HFFc6 (cell line): ENCODE measurements at places on chromosomes 11 and 22.

DNA sequence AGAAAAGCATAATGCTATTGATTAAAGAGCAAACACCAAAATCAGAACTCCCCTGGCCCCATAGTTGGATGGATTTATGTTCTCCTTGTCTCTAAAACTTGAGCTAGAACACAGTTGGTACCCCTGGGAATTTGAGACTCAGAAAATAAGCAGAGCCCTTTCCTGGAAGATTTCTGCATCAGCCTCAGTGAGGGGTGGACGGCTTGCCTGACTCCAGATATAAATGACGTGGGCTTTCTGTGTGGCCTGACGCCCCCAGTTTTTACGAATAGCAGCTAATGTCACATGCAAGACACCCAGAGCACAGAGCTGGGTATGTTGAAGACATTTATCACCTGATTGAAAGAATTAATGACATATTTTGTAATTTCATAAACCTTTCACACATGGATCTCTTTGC is 130.8 kb downstream of the TRIM29 start:
- H3K4me3 ChIP-seq: no peak overlapping the region
- no peak overlapping the region for H3K27ac ChIP-seq
- H3K36me3 ChIP-seq: no peaks in the 10 kb centered on the region
- H3K4me1 ChIP-seq: no peaks in the 10 kb centered on the region
- peaks cover 48% of the 10 kb centered on the region for H3K27me3 ChIP-seq
- DNase-seq: no peak

- peaks cover 3% of the 10 kb centered on the region; the same call in 1 of the 2 replicates for H3K27me3 ChIP-seq
- peaks cover 1% of the 10 kb centered on the region for H3K36me3 ChIP-seq
- DNase-seq: no peak
- H3K4me3 ChIP-seq: no peak overlapping the region
- no peaks in the 10 kb centered on the region for H3K4me1 ChIP-seq
These were observed 19.4 kb upstream of the ANO5 start for GRCh38 chr11:22173532-22173931.

- peaks cover 25% of the 10 kb centered on the region for H3K27me3 ChIP-seq
- H3K4me3 ChIP-seq: no peak overlapping the region
- no peaks in the 10 kb centered on the region for H3K36me3 ChIP-seq
- H3K4me1 ChIP-seq: peaks cover 19% of the 10 kb centered on the region
- no peak for DNase-seq
These were observed 83.5 kb upstream of the THY1 start for GRCh38 chr11:119506436-119506835.

DNA sequence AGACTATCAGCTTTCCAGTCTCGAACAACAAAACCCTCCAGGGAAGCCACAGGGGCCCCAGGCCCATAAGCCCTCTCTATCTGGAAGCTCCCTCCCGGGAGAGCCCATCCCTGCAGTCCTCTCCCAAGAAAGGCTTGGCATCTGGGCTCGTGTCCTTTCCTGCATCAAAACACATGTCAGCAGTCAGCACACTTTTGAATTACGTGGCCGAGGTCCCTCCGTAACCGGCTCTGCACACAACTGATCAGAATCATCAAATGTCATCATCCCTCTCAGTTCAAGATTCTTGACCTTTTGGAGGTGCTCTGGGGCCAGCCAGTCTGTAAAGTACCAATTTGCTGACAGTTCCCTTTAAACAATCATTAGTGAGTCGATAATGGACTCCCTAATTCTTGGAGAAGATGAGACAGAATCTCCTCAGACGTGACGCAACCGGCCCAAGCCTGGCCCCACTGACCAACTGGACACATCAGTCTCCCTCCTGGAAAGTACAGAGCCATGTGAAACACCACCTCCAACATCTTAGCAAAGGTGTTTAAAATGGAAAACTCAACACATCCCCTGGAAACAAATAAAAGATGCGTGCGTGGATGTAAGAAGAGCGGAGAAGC is 33.6 kb downstream of the MAFF start:
- H3K4me3 ChIP-seq: no peak overlapping the region
- DNase-seq: no peak
- peaks cover 2% of the 10 kb centered on the region for H3K27me3 ChIP-seq

GRCh38 chr11:827146-827896 is 398 bp upstream of the CRACR2B start:
- peaks cover 15% of the 10 kb centered on the region for H3K27me3 ChIP-seq
- H3K4me1 ChIP-seq: peaks cover 11% of the 10 kb centered on the region
- no peak overlapping the region for H3K4me3 ChIP-seq
- no peak overlapping the region; the same call in 1 of the 2 replicates for H3K27ac ChIP-seq
